ENCODE measurements at places on chromosomes 6 and 20.
A peak's percentile ranks its signal among the peaks of the same experiment; 100 is the strongest.

DNA sequence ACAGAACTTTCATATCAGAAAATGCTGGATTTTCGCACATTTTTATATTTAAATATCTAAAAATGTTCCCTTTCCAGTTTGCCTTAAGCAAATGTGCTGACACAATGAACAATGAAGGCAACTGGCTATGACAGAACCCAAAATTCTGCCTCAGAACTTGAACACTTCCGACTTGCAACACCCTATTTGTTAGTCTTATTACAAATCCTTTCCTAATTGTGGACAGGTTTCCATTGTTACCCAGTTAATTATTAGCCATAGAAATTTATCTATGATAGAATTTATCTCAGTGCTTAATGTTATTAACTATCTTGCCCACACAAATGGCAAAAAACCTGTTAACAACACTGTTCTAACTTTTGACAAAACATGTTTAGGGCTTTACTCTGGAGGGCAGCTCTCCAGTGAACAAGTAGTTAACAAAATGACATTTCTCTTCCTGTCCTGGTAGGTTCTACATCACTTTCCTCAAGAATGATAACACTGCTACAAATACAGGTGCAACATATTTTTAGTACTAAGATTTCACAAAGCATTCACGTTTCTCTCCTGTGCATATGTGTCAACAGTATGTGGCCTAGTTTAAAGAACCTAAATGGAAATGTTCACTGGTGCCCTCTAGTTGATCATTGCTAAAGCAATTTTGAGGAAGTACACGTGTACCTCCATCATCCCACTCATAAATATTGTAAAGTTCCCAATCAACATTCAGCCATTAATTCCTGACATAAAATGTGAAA, 58.4 kb downstream of the HIVEP2 start:
- DNase-seq = peak; percentile 4

DNA sequence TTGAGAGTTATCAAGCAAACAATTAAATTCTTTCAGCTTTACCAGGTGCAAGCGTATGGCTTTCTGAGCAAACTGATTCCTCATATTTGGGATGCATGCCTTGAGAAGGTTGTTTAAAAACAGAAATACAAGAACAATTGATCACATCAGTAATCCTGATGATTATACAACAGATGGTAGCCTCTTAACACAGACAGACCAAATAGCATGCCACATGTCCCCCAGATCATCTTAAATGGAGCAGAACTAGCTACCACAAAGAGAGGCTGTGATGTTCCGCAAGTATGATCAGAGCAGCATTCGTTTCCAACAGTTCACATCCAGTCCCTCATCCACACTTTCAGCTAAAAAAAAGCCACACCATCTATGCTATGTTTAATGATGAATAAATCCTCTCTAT, 246.2 kb upstream of the NRSN1 start:
- peak; percentile 48 for DNase-seq

DNA sequence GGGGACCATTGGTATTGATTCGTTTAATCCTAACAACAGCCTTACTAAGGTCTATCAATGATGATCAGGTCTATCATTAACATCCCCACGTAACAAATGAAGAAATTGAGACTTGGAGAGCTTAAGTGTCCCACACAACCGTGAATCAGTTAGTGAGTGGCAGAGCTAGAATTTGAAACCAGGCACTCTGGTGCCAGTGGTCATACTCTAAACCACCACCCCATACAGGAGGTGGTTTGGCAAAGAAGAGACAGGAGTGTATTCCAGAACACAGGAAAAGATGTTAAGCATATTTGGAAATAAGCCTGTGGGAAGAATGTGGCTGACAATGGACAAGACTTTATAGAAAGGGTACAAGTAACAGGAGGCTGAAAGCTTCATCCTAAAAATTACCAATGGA, 35.7 kb upstream of the MARCKS start:
- DNase-seq = no peak

DNA sequence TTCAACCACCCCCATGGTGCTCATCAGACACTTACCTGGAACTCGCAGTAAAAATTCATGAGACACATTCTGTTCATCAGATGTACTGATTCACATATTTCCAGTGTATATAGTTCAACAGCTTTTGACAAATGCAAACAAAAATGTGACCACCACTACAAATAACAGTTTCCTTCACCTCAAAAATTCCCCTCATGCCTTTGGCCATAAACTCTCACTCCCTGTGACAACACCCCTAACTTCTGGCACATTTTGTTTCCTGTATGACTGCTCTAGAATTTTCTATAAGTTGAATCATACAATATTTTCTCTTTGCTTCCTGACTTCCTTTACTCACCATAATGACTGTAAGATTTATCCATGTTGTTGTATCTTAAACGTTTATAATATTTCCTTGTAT, 63.7 kb downstream of the C6orf118 start:
- no peak for DNase-seq

DNA sequence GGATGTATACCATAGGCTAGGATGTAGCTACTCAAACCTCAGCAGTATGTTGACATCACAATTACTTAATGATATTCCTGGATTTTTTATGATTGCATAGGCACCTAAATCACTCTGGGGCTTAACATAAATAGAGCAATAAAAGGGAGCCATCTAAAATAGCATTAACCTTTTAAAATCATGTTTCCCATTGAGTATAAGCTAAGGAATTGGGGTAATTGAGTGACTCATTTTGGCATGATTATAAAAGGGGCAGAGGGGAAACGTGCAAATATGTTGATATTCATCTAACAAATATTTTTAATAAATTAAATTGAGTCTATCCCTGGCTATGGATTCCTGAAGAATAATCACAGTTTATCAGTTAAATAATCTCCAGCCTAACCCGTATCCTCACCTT, 74.0 kb upstream of the ADGRF1 start:
- DNase-seq = no peak

DNA sequence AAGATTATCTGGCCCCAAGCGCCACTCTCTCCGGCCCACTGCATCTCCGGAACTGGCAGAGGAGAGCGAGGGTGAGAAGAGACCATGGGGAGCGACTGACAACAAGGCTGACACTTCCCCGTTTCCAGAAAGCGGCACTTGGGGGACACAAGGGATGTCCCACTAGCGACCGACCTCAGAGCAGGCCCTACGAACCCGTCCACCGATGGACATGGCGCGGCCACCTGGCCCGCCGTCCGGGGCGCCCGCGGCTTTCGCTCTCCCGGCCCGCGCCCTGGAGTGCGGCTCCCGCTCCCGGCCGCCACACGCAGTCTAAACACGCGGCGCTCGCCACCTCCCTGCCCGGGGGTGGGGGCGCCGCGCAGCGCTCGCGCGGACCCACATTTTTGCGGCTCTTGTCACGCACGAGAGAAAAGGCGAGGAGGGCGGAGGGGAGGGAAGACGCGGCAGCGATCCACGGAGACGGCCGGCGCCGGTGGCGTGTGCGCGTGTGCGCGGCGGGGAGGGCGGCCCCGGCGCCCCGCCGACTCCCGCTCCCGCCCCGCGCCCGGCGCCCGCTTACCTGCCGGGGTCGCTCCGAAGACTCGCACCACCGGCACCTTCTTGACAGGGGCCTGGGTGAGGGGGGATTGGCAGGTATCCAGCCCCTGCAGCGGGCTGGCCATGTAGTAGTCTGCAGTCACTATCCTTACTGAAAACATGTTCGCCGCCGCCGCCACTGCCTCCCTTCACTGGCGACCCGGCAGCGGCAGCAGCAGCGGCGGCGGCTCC, 645 bp downstream of the REV3L start:
- peak; percentile 37 for DNase-seq

DNA sequence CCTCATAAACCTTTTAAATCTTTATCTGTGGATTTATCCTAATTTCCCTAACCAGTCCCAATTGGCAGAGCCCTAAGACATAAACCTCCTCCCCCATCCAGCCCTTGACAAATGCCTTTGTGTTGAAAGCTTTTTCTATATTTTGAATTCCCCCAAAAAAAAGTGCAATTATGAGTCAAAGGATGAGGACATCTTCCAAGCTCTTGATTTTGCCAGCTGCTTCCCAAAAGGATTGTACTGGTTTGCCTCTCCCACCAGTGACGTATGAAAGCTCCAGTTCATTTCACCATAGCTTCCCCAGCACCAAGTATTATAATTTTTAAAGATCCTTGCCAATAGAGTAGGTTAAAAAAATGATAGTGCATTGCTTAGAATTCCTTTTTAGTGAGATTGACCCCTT, 38.9 kb downstream of the SIRPA start:
- no peak for DNase-seq

DNA sequence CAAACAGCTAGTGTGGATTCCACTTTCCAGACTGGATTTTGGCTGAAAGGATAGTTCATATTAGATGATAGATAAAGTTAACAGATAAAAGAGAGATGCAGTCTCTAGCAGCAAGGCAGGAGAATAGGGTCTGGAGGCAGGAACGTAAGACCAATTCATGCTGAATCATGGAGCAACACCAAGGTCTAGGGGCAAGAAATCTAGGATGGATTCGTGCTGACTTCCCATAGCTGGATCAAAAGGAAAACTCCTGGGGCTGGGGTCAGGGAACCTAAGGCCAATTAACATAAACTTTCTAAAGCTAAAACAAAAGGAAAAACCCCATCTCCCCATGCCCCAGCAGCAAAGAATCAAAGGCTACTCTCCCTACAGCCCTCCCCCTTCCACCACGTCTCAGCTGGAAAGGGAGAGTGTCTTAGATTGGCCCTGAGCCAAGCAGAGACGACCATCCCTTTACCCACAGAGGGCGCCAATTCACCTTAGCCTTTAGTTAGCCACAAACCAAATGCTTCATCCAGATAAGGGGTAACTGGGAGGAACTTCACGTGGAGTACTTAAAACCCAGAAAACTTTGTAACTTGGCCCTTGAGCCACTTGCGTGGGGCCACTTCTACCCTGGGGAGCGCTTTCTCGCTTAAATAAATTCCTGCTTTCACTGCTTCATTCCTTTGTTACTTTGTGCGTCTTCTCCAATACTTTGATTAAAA, 7.6 kb downstream of the TREM1 start:
- no peak for DNase-seq

GRCh38 chr20:58482416-58482815, 32.8 kb downstream of the APCDD1L start:
- no peak for DNase-seq
